ENCODE measurements at places on chromosomes 2 and 18. TPM values are rescaled to one million over a fixed set of nuclear protein-coding genes. Genes with fewer than 3 reads are reported as not detected.

The SEPTIN2 gene
- 647 TPM for polyA plus RNA-seq

The SH3RF3 gene
- 8.9 TPM for polyA plus RNA-seq

The CYP26B1 gene
- polyA plus RNA-seq: 6.5 TPM

The MSH2 gene
- polyA plus RNA-seq: 81.2 TPM

The EFHD1 gene
- 4.4 TPM for polyA plus RNA-seq

The RTTN gene
- polyA plus RNA-seq: 27.1 TPM

The RASGRP3 gene
- polyA plus RNA-seq: 38.3 TPM

The UGT1A3 gene
- polyA plus RNA-seq: not detected

The MOB4 gene
- 49.9 TPM for polyA plus RNA-seq

The CNTNAP5 gene
- 0.01 TPM for polyA plus RNA-seq

The GPR55 gene
- 0.10 TPM for polyA plus RNA-seq

The ERICH2 gene
- polyA plus RNA-seq: 11.2 TPM

The G6PC2 gene
- 0.19 TPM for polyA plus RNA-seq

The VSNL1 gene
- 19.4 TPM for polyA plus RNA-seq

The REEP1 gene
- polyA plus RNA-seq: 17.4 TPM

The TEX44 gene
- polyA plus RNA-seq: not detected

The KLHL41 gene
- 5.8 TPM for polyA plus RNA-seq

The KYNU gene
- polyA plus RNA-seq: 1.1 TPM

The TUBA3D gene
- 1.5 TPM for polyA plus RNA-seq

The PRSS56 gene
- not detected for polyA plus RNA-seq

The PROM2 gene
- 14.2 TPM for polyA plus RNA-seq

The ASB3 gene
- polyA plus RNA-seq: 32.4 TPM

The CCDC68 gene
- 62.2 TPM for polyA plus RNA-seq

The CD226 gene
- polyA plus RNA-seq: 3.5 TPM

The ASPRV1 gene
- polyA plus RNA-seq: 4.0 TPM

The C18orf54 gene
- polyA plus RNA-seq: 12.1 TPM

The DRC1 gene
- polyA plus RNA-seq: 3.6 TPM

The SLC9A2 gene
- 0.04 TPM for polyA plus RNA-seq

The GKN1 gene
- not detected for polyA plus RNA-seq

The CRACDL gene
- 4.1 TPM for polyA plus RNA-seq

The CSRNP3 gene
- polyA plus RNA-seq: 10.0 TPM

The ARL5A gene
- 37.0 TPM for polyA plus RNA-seq

The FAM98A gene
- polyA plus RNA-seq: 33.3 TPM

The DOCK10 gene
- polyA plus RNA-seq: 41.2 TPM

The CABLES1 gene
- 82.1 TPM for polyA plus RNA-seq

The SFTPB gene
- 580 TPM for polyA plus RNA-seq

The ZNF892 gene
- polyA plus RNA-seq: 5.7 TPM

The PROKR1 gene
- polyA plus RNA-seq: 0.18 TPM

The KANSL1L gene
- 50.6 TPM for polyA plus RNA-seq

The ATG9A gene
- polyA plus RNA-seq: 40.1 TPM

The PTPRM gene
- polyA plus RNA-seq: 104 TPM

The STPG4 gene
- polyA plus RNA-seq: 0.24 TPM

The ALPP gene
- polyA plus RNA-seq: 0.19 TPM

The FHOD3 gene
- 1.5 TPM for polyA plus RNA-seq

The CGREF1 gene
- polyA plus RNA-seq: 0.45 TPM

The CRYGC gene
- polyA plus RNA-seq: not detected

The SPATA3 gene
- not detected for polyA plus RNA-seq

The FAM237A gene
- not detected for polyA plus RNA-seq

The SKOR2 gene
- polyA plus RNA-seq: not detected

The OR6B2 gene
- polyA plus RNA-seq: not detected

The SLC11A1 gene
- polyA plus RNA-seq: 1.6 TPM

The DHRS9 gene
- polyA plus RNA-seq: 0.53 TPM

The C2orf80 gene
- not detected for polyA plus RNA-seq

The NEU2 gene
- polyA plus RNA-seq: not detected

The COL4A3 gene
- 7.5 TPM for polyA plus RNA-seq

The ACTR2 gene
- 185 TPM for polyA plus RNA-seq

The TDRD15 gene
- not detected for polyA plus RNA-seq

The CCDC148 gene
- 3.6 TPM for polyA plus RNA-seq

The MEIS1 gene
- 169 TPM for polyA plus RNA-seq

The ANTXR1 gene
- polyA plus RNA-seq: 85.4 TPM
